ENCODE measurements at places on chromosomes 7 and 10.

DNA sequence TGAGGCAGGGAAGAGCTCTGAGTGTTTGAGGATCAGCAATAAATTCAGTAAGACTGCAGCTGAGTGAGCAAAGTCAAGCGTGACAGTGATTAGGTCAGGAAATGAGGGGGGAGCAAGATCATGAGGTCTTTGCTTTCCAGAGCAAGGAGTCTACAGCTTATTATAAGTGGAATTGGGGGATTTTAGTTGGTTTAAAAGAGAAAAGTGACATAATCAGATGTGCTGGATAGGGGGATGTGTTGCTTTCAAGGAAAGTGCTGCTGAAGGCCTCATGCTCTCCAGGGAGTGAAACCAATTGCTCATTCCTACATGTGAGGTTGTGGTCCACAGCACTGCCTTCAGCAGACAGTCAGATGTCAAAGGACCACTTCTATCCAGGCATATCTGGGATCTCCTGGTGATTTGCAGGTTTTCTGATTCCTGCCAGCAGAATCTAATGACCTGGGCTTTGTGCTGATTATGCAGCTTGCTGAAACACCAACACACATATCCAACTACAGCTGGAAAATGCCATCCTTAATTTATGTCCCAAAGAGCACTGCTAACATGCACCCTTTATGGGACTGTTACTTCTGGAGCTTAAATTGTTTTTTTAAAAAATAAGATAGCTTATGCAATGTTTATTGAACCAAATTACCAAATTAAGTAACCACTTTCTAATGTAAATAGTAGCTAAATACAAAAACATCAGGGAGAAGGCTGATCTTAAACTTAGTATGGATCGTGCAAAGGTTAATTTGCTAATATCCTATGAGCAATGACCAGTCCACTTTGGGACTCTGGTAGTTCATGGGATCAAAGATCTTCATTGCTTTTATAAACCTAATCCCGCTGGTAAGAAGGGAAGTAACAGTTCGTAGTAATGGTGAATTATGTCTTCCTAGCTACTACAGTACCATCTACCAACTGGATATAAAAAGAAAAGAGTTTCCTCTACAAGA lies 607.6 kb downstream of the KCNMA1 start:
- DNase-seq, result no peak

DNA sequence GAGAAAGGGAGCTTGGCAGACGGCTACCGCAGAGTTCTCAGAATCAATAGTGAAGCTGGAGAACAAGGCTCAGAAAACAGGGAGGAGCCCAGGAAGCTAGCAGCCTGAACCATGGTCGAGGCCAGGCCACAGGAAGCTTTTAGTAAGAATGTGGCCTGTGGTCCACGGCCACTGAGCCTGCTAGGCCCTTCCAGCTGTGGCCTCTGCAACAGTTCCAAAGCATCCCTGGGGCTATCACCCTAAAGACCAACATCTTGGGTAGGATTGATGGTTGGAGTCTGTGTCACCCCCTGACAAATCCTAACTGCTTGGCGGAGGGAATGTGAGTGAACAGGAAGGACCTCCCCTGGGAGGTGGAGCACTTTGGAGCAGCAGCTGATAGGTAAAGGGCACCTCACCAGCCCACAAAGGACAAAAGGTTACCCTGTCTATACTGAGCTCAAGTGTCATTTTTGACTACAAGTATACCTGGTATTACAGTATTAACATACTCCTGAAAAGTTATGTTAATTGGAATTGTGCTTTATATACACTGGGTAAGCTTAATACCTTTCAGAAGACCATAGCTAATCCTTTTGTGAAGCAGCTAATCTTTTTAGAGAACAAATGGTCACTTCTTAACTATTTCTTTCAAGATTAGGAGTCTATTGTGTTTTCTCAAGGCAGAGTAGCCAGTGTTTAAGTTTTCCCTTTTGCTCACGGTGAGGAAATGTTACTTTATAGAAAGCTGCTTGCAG lies 18.7 kb downstream of the PTPRE start:
- DNase-seq, result no peak

- peak; percentile 22 for DNase-seq
Measured at GRCh38 chr7:130084037-130084875, 13.9 kb downstream of the KLHDC10 start.

DNA sequence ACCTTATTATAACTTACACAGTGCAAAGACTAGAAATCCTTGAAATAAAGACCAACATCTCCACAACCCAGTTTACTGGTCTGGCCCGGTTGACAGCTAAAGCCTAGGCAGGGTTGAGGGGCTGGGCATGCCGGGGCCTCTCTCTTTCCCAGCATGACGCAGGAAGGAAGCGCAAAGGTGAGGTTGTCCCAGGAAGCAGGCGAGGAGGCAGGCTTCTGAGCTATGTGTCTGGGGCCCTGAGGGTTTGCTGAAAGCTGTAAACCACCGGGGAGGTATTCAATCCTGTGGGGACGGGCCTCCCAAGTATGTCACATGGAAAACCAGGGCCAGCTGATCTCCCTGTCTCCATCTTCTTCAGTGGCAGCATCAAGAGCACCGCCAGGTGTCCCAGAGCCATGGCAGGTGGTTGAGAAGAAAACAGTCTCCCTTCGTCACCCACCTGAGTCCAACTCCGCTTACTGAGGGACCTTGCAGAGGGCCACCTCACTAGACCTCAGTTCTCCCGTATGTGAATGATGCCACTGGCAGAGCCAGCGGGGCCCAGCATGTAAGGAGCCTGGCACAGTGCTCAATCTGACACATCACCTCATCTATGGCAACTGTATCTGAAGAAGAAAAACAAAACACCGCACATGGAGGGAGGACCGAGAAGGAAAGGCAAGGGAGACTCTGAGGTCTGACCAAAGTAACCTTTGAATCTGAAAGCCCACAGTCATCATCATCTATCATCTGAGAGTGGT lies 49.5 kb downstream of the FAM53B start:
- DNase-seq, result no peak

- DNase-seq, result peak; percentile 48
Measured at GRCh38 chr7:148672041-148672440, 26.7 kb upstream of the CUL1 start.

GRCh38 chr7:16581286-16581685 lies 54.7 kb downstream of the LRRC72 start:
- no peak for DNase-seq

GRCh38 chr10:78516236-78516635 lies 482.6 kb downstream of the RPS24 start:
- DNase-seq, result no peak

DNA sequence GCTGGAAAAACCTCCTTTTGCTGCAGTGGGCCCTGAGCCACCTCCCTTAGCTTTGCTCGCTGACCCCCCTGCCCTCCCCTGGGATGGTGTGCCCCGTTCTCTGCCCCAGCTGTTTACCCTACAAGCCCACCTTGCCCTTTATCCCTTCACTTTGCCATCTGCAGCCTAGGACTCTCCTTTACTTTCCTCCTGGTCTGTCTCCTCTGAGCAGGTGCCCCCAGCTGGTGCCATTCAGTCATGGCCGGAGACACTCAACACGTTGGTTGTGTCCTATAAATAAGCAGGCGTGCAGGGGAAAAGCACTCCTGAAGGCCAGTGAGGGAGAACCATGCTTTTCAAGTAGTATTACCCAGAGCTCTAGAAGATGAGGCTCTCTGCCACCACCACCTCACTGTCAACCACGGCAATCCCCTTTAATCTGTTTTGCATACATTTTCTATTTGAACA lies 6.1 kb downstream of the RASSF4 start:
- DNase-seq, result no peak

DNA sequence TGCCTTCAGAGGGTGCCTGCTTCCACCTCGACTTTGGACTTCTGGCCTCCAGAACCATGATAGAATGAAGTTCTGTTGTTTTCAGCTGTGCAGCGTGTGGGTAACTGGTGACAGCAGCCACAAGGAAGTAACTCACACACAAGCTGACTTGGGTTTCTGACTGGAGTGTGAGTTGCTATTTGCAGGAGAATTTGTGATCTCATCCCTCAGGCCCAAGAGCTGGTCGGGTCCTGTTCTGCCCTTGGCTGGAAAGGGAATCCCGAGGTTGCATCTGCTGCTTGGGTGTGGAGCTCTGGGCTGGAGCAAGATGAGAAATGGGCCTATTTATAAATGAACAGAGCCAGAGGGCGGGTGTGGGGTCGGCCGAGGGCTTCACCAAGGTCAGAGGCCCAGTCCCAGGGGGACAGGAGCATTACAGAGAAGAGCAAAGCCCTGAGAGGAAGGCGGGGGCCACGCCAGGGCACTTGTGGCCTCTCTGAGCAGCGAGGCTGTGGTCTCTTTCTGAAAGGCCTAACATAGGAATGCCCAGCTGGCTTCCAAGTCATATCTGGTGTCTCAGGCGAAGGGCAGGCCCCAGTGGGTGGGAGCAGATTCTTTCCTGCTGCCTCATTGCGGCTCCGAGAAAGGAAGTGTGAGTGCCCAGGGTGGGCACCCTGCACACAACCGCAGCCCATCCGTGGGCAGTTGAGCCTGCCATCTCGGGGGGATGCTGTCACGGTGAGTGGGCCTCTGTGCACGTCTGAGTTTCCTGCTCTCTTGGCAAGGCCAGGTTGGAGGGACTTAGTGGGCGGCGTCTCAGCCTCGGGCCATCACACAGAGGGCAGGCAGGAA lies 26.5 kb upstream of the C10orf71 start:
- DNase-seq, result no peak

- DNase-seq, result no peak
Measured at GRCh38 chr10:114704679-114705078, 46.6 kb upstream of the ABLIM1 start.

GRCh38 chr7:90312745-90313144 lies 8.4 kb downstream of the FAM237B start:
- no peak for DNase-seq

GRCh38 chr7:99997545-99998137 lies 17.8 kb upstream of the ZKSCAN1 start:
- peak; percentile 36 for DNase-seq

DNA sequence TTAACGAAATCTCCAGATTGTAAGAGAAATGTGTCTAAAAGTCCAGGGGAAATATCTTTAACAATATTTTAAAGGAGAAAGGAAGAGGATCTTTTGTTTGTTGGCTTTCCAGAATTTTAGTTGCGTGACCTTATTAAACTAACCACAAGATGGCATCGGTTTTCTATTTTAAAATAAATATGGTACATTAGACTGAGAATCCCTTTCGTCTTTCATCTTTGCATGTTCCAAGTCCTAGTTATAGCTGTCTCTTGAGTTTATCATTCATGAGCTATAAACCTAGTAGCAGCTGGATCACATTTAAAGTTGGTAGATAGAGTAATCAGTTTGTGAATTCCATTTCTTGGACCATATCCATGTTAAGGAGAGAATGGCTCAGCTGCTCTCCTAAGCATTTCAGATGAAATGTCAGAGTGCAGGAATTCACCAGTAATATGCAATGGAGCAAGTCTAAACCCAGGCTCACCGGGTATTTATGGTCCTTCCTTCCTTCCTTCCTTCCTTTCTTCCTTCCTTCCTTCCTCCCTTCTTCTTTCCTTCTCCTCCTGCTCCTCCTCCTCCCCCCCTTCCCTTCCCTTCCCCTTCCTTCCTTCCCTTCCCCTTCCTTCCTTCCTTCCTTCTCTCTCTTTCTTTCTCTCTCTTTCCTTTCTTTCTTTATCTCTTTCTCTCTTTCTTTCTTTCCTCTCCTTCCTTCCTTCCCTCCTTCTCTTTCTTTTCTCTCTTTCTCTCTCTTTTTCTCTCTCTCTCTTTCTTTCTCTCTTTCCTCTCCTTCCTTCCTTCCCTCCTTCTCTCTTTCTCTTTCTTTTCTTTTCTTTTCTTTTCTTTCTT lies 57.8 kb upstream of the RAB18 start:
- DNase-seq, result peak; percentile 28

GRCh38 chr7:135414850-135415439 lies 95.0 kb downstream of the CNOT4 start:
- DNase-seq, result peak; percentile 47

DNA sequence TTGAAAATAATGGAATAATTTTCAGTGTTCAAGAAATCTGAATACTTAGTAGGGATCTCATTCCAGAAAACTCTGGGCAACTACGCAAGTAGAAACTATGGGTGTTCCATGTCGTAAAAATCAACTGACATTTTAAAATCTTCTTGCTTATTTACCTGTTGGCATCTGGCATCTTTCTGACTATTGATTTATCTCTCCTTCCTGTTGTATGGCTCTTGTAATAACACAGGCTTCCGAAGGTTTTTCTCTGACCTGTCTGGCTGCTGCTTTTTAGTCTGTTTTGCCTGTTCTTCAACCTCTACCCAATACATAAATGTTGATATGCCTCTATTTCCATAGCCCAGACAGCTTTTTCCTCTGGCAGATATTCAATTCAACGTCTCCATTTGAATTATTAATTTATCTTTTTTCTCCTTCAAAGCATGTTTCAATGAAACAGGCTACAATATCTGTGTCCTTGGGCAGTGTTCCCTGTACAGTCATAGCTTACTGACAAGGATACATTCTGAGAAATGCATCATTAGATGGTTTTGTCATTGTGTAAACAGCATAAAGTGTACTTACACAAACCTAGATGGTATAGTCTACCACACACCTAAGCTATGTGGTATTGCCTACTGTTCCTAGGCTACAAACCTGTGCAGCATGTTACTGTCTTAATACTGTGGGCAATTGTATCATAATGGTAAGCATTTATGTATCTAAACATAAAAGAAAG lies 105.9 kb upstream of the ETV1 start:
- no peak for DNase-seq

DNA sequence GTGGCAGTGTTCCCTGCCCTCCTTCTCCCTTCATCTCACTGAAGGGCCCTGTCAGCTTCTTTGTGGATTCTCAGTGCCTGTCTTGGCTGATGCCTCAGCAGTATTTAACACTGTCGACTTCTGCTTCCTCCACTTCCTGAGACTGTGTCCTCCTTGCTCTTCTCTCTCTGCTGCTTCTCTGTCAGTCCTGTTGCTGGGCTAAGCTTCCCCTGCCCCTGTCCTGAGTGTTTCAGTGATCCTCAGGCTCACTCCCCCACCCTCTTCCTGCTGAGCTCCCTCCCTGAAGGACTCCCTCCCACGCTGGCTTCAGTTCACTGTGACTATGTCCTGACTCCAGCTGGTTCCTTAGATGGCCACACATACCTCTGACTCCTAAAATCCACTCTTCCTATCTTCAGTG lies 64.9 kb downstream of the CREM start:
- no peak for DNase-seq

DNA sequence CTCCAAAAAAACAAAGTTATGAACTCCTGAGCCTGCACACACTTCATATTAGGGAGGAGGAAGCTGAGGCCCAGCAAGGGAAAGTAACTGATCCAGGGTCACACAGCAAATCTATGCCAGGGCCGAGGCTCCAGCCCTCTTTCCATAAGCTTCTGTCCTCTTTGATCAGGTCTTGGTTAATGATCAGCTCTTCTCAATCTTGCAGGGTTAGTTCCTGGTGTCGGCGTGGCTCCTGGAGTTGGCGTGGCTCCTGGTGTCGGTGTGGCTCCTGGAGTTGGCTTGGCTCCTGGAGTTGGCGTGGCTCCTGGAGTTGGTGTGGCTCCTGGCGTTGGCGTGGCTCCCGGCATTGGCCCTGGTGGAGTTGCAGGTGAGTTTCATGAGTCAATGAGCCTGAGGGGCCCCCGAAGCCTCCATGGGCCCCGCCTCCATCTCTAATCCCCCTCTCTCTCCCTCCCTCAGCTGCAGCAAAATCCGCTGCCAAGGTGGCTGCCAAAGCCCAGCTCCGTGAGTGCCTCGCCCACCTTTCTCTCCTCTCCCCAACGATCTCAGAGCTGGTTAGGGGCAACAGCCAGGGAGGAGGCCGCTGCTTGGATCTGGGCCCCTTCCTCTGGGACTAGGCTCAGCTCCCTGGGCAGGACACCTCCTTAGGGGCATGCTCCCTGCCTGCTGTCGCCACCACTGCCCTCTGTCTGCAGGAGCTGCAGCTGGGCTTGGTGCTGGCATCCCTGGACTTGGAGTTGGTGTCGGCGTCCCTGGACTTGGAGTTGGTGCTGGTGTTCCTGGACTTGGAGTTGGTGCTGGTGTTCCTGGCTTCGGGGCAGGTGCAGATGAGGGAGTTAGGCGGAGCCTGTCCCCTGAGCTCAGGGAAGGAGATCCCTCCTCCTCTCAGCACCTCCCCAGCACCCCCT lies 23.7 kb upstream of the LIMK1 start:
- DNase-seq, result no peak
